ENCODE measurements at places on chromosomes 1 and 21. TPM values are rescaled to one million over a fixed set of nuclear protein-coding genes. Genes with fewer than 3 reads are reported as not detected.

DNA sequence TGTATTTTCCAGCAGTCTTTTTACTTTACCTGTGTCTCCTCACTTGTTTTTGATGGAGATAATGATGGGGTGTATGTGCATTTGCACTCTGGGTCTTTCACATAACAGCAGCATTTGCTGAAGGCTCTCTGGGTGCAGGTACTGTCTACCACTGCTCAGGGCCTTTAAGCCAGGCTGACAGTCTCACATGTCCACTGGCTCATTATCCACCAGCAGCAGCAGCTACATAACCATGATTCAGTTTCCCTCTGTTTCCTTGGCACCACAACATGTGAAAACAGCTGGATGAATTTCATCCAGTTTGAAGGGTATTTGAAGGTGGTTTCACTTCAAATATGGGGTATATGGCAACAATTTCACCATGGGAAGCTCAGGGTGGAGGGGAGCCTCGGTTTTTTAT is 41.2 kb upstream of the ROR1 start:
- no peak for DNase-seq

- no peak for DNase-seq
Observed at GRCh38 chr1:26278724-26279455, 996 bp upstream of the SH3BGRL3 start.

DNA sequence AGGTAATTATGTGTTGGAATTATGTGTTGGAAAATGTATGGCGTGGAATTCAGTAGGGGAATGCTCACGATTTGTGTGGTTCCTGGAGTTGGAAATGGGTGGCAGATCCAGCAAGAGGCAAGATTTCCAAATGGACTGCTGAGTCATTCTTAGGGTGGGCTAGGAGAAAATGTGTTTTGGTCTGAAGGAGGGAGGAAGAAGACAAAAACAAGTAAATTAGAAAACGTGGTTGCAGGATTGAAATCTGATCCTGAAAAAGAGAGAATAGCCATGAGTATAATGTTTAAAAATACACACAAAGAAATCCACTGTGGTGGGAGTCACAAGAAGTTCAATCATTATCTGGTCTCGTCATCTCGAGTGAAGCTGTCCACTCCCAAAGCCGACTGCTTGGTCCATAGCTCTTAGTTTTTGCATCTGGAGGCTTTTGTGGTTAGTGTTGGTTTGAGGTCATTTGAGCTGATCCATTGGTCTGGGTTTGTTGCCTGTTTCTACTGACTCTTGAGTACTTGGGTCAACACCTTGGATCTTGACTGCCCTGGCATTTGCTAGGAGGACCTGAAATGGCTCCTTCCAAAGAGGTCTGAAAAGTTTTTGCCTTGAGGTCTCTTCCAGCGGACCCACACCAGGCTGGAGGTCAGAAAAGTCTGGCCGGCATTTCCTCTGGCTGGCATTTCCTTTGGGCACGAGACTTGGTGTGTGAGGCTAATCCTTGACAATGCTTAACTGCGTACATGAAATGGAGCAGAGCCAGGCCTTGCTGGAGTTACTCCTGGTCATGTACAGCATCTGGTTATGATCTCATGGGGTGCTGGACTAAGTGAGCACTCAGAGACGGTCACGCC is 9.2 kb downstream of the MX2 start:
- DNase-seq: no peak

- DNase-seq: peak; percentile 76
Observed at GRCh38 chr1:202184750-202185460, 8.7 kb upstream of the LGR6 start.

Gene ELAVL4
- total RNA-seq: not detected

DNA sequence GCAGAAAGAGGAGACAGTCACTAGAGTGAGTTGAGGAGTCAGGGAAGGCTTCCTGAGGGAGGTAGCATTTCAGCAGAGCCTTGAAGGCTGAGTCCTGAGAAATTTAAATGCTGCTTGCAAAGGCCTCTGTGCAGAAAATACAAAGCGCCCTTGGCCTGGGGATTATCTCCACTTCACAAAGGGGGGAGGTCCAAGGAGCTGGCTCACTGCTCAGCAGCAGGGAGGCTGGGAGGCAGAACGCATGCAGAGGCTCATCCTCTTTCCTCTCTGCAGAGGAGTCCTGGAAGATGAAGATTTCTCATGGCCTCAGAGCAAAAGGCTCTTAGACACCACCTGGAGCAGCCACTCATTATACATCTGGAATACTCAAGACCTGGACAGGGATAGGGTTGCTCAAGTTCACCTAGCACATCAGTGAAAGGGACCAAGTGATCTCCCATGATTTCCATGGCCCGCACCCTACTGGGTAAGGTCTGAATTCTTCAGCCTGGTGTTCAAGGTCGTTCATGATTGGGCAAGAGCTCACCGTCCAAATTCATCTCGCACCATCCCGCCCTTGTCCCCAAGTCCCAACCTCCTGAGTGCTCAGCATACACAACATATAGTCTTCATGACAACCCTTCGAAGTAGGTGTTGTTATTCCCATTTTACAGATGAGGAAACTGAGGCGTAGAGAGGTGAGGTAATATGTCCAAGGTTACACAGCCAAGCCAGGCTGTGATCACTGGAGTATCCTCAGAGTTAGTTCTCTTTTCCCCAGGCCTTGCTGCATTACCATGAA is 9.0 kb downstream of the SLC1A7 start:
- no peak for DNase-seq

All from left ventricle myocardium inferior (tissue), 1 donor.